ENCODE measurements at places on chromosomes 4 and X.

- no peak for DNase-seq
Observed at GRCh38 chr4:153676486-153676885, 7.6 kb upstream of the TLR2 start.

GRCh38 chrX:11451151-11451550, 157.9 kb downstream of the AMELX start:
- DNase-seq, result no peak

DNA sequence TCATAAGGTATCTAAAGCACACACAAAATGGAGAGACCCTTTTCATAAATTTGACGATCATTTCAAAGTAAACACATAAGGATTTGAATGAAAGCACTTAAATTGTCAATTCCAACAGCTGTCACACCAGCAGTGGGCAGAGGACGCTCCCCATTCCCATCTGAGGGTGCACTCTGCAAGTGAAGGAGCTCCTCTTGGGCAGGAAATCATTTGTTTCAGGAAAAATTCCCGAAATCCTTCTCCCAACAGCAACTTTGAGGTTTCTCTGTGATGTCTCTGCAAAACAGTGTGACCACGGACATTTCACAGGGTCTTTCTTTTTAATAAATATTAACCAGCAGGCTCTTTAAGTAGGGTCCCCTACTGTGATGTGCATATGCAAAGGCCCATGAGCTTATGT, 111.0 kb downstream of the EPHA5 start:
- no peak for DNase-seq

- DNase-seq, result no peak
Observed at GRCh38 chr4:11042760-11043159, 358.2 kb upstream of the CLNK start.

GRCh38 chrX:24528605-24529004, 63.5 kb downstream of the PDK3 start:
- DNase-seq, result no peak

DNA sequence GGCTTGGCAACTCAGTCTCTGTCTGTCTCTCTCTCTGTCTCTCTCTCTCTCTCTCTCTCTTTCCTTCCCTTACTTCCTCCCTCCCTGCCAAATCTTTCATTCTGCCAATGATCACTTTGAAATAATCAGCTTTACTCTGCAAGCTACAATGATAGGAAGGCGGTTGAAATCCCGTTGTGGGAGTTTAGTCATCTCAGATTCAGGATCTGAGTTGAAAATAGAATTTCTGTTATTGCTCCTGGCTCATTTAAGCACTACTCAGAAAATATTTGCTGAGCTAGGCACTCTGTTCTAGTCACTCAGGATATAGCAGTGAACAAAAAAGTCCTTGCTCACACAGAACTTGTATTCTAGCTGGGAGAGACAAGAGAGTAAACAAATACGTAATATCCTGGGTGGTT, 56.3 kb upstream of the DCTD start:
- no peak for DNase-seq

Measured in NCI-H510A treated with DMSO at 0.1 percent for 48 hours (cell line).